IPS DF 6.9 (cell line): ENCODE measurements at places on chromosomes 1 and 21.
A peak's percentile ranks its signal among the peaks of the same experiment; 100 is the strongest.

DNA sequence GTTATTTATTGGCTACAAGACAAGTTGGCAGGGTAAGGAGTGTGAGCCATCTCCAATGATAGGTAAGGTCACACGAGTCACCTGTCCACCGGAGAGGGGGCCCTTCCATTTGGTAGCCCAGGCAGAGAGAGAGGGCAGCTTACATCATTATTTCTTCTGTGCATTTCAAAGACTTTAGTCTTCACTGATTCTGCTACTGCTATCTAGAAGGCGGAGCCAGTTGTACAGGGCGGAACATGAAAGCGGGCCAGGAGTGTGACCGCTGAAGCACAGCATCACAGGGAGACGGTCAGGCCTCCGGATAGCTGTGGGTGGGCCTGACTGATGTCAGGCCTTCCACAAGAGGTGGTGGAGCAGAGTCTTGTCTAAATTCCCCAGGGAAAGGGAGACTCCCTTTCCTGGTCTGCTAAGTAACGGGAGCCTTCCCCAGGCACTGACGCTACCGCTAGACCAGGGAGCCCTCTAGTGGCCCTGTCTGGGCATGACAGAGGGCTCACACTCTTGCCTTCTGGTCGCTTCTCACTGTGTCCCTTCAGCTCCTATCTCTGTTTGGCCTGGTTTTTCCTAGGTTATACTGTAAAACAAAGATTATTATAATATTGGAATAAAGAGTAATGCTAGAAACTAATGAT, 36.7 kb downstream of the ZNF695 start:
- peak; percentile 58 for DNase-seq
- no peaks in the 10 kb centered on the region for H3K27me3 ChIP-seq
- H3K36me3 ChIP-seq, result peaks cover 3% of the 10 kb centered on the region; the same call in 1 of the 2 replicates

GRCh38 chr1:166031932-166032571, 134.7 kb downstream of the FAM78B start:
- DNase-seq, result no peak
- H3K36me3 ChIP-seq, result no peaks in the 10 kb centered on the region
- H3K27me3 ChIP-seq, result no peaks in the 10 kb centered on the region
- no peak overlapping the region for H3K4me3 ChIP-seq
- no peaks in the 10 kb centered on the region; the same call in 1 of the 2 replicates for H3K4me1 ChIP-seq

DNA sequence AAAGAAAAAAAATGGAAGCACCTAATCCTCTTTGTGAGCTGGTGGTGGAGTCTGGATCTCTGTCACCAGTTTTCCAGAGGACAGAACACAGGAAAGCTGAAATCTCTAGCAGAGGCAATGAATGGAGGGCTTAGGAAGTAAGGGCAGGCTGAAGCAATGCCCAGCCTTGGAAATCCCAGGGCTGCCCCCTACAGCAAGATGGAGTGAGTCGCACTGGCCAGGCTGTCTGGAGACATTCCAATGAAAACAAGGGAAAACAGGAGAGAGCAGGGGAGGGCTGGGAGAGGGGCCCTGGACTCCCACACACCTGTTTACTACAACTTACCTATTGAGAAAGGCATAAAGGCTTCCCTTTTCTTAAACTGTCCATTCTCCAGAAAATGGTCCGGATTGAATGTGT, 25.9 kb downstream of the CYP2J2 start:
- H3K4me1 ChIP-seq, result no peaks in the 10 kb centered on the region
- H3K27me3 ChIP-seq, result no peaks in the 10 kb centered on the region
- H3K27ac ChIP-seq, result no peak overlapping the region
- no peak overlapping the region for H3K4me3 ChIP-seq
- no peaks in the 10 kb centered on the region for H3K36me3 ChIP-seq

DNA sequence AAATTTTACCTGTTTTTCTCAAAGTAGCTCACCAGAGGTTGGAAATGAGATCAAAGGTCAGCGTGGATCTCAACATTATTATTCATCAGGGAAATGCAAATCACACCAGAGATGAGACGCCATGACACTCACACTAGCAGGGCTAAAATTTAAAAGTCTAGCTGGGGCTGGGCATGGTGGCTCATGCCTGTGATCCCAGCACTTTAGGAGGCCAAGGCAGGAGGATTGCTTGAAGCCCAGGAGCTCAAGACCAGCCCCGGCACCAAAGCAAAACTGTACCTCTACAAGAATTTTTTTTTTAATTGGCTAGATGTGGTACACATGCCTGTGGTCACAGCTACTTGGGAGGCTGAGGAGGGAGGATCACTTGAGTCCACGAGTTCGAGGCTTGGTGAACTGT, 41.4 kb upstream of the PCBP3 start:
- H3K36me3 ChIP-seq, result no peaks in the 10 kb centered on the region; the same call in 1 of the 2 replicates
- no peak overlapping the region for H3K27ac ChIP-seq
- H3K4me1 ChIP-seq, result no peaks in the 10 kb centered on the region
- no peak for DNase-seq

- peaks cover 4% of the 10 kb centered on the region; the same call in 1 of the 2 replicates for H3K4me1 ChIP-seq
- no peak for DNase-seq
- H3K27me3 ChIP-seq, result no peaks in the 10 kb centered on the region
- H3K36me3 ChIP-seq, result no peaks in the 10 kb centered on the region
- no peak overlapping the region for H3K27ac ChIP-seq
Measured at GRCh38 chr1:44677201-44677766, 2.8 kb downstream of the ARMH1 start.

DNA sequence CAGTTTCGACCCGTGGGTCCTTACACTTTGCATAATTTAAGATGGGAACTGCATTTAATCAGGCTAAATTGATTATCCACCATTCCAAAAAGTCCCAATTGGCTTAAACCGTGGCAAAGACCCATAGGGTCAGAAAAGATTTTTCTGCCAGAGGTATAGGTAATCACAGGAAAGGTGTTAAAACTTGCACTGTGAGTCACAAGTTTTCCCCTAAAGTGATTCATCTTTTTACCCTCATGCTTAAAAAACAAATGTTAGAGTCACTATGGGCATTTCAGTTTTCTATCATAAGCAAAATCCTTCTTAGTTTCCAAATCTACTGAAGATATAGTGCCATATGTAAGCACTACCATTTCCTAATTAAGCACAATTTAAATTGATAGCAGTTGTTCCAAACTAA, 1079.8 kb downstream of the ADGRL2 start:
- no peak overlapping the region for H3K4me3 ChIP-seq
- H3K27ac ChIP-seq, result no peak overlapping the region
- H3K27me3 ChIP-seq, result no peaks in the 10 kb centered on the region
- no peak for DNase-seq
- no peaks in the 10 kb centered on the region for H3K36me3 ChIP-seq
